LHCN-M2 (cell line): ENCODE measurements at places on chromosomes 4 and X. TPM values are rescaled to one million over a fixed set of nuclear protein-coding genes. Genes with fewer than 3 reads are reported as not detected.

GRCh38 chrX:107600366-107600765 lies 27.9 kb upstream of the PRPS1 start:
- no peak for DNase-seq

GRCh38 chr4:126766241-126766640 lies 866.5 kb upstream of the INTU start:
- DNase-seq = no peak

- DNase-seq = no peak
Measured at GRCh38 chr4:127737295-127737694, 7.1 kb downstream of the SLC25A31 start.

DNA sequence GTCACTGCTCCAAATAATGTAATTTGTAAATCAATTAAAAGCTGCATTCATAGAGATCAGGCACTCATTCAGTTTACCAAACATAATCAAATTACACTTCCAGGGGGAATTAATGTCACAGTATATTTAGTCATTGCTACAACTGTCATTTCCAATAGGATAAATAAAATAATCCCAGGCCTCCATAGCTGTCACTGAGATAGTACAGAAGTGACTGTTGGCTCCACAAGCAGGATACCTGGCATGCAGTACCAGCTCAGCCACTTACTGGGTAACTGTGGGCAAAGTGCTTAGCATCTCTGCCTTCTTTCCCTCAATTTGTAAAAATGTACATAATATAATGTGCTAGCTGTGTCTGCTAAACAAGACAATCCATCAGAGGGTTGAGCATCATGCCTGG lies 128.1 kb downstream of the CAMK2D start:
- DNase-seq = no peak

COX7B2 gene
- not detected in 2 replicates for total RNA-seq

DNA sequence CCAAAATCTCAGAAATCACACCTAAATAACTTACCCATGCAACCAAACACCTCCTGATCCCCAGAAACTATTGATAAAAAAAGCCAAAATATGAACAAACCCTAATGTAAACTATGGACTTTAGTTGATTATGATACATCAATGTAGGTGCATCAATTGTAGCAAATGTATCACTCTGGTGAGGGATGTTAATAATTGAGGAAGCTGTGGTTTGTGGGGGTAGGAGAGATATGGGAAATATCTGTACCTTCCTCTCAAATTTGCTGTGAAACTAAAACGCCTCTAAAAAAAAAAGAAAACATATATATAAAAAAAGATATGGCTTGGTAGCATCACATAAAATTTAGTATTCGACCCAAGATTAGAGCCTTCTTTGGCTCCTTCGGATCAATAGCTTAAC lies 144.3 kb upstream of the CPEB2 start:
- DNase-seq = no peak

CHM gene
- 20.4 and 22.2 TPM in 2 replicates for total RNA-seq

GRCh38 chrX:27444093-27444908 lies 18.8 kb downstream of the PPP4R3C start:
- no peak for DNase-seq
